Fibroblast of the aortic adventitia (primary cell): ENCODE measurements at places on chromosomes 4 and X. TPM values are rescaled to one million over a fixed set of nuclear protein-coding genes. Genes with fewer than 3 reads are reported as not detected.
A peak's percentile ranks its signal among the peaks of the same experiment; 100 is the strongest.

DNA sequence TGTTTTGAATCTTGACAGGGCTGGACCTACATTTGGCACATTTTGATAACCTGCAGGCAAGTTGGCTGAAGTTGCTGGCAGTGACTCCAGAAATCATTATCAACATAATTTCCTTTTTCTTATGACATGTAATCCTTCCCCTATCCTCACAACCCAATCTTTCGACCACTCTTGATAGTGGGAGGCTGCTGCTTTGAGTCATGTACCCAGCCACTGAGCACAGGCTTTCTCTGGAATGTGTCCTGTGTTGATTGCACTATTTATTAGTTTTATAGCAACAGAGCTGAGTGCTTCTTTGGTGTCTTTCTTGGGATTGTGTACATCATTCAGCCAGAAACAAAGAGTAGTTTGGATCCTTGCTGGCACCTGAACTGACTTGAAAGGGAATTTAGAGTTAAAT, 183.1 kb upstream of the LEF1 start:
- no peak for DNase-seq

- DNase-seq: no peak
These were observed 93.1 kb downstream of the PSAPL1 start for GRCh38 chr4:7341491-7342222.

- DNase-seq: no peak
These were observed 34.6 kb downstream of the EFHC2 start for GRCh38 chrX:44308869-44309268.

DNA sequence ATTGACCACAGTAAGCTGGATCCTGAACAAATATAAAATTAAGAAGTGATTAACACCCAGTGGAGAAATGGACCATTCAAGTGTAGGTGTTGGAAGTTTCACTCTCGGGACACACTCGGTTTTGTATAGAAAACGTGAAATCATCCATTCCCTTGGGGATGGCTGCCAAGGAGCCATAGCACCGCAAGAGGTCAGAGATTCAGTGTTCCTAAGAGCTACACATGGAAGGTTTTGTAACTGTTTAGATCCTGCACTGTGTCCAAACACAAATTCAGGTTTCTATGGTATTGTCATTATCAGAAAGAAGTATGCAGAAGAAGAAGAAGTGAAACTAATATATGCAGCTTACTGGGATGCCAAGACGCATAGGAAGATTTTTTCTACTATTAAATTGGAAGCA, 281.0 kb downstream of the LDB2 start:
- peak; percentile 67 for DNase-seq

- no peak for DNase-seq
These were observed 540.2 kb upstream of the TENM3 start for GRCh38 chr4:181702864-181703495.

- peak; percentile 65 for DNase-seq
These were observed at the start of gene PNPLA4 for GRCh38 chrX:7927259-7928167. Gene PNPLA4, minus strand, starts transcription at chrX:7927413. Its CDS starts 1,294 bp downstream, at chrX:7926119.

GRCh38 chr4:15694431-15694830, 8.4 kb upstream of the BST1 start:
- DNase-seq: no peak

- no peak for DNase-seq
These were observed at the start of gene TASL for GRCh38 chrX:30577362-30577991. Gene TASL, minus strand, starts transcription at chrX:30577766. Its CDS starts 17,411 bp downstream, at chrX:30560355.

DNA sequence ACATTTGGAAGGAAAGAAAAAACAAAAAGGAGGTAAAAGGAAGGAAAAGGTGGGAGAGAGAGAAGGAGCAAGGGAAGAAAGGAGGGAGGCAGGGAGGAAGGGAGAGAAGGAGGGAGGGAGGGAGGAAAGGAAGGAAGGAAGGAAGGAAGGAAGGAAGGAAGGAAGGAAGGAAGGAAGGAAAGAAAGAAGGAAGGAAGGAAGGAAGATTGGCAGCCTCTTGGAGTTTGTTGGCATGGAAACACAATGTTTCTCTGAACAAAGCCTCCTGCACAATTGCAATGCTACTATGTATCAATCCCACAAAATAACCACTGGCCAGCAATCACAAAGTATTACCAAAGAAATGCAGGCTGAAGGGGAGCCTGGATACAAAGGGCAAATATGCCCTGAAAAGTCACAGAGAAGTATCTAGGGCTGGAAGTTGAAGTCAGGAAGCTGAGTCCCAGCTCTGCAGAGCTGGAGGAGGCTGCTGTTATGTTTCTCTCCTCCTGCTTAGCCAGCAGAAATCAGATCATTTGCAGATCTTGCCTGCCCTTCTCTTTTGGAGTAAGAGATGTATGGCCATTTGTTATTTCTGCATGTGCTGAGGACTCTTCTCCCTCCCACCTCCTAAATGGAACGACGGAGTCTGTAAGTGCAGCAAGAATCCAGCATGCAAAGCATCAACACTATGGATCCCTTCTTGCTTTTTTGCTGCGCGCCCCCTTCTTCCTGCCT, 195.9 kb upstream of the LDB2 start:
- DNase-seq: peak; percentile 46

- no peak for DNase-seq
These were observed 662.5 kb downstream of the RAPGEF2 start for GRCh38 chr4:159765382-159765781.

GRCh38 chr4:2166253-2166652, 75.7 kb downstream of the HAUS3 start:
- no peak for DNase-seq

GRCh38 chrX:86369847-86370630, 221.8 kb downstream of the DACH2 start:
- no peak for DNase-seq

DNA sequence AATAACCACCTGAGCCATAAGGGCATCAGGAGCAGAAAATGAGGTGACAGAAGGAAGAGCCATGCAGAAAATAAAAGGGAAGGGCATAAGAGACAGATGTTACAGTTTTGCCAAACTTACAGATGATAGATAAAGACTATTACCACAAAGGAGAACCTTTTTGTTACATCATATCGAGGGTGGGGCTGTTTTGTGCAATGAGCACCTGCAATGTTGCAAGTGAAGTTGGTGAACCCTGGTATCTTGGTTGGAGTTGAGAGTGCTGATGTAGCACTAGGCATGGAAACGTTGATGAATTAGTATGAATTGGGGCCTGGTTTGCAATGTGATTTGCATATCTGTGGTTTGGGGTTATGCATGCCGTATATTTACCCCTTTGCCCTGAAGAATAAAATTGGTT, 119.8 kb upstream of the TEX13D start:
- no peak for DNase-seq

GRCh38 chrX:123424546-123424945, 240.5 kb downstream of the GRIA3 start:
- peak; percentile 64 for DNase-seq

DNA sequence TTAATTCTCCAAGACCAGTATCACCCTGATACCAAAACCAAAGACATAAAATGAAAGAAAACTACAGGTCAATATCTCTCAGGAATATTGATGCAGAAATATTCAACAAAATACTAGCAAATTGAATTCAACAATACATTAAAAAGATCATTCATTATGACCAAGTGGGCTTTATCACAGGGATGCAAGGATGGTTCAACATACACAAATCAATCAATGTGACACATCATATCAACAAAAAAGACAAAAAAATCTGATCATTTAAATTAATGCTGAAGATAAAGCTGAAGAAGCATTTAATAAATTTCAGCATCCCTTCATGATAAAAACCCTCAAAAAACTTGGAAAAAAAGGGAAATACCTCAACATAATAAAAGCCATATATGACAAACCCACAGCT, 341.4 kb downstream of the GUCY2F start:
- no peak for DNase-seq

GRCh38 chrX:110699109-110699508, 96.5 kb downstream of the CHRDL1 start:
- DNase-seq: peak; percentile 22

DNA sequence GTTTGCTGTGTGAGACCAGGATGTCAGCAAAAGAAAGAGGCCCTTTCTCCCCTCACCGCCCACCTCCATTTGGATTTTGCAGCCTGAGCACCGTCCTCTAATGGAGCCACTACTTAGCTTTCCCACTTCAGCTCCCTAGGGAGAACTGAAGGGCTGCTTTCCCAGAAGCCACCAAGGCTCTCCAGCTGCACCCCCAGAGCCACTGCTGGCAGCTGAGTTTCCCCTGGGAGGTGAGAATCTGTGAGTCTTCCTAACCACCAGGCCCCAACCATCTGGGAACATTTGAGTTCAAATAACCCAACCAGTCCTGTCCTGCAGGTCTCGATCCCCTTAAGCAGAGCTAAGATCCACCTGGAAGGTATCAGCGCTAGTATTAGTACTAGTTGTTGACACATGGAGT, 173.1 kb upstream of the USP9X start:
- no peak for DNase-seq

- peak; percentile 81 for DNase-seq
These were observed 114.1 kb upstream of the NPY2R start for GRCh38 chr4:155094201-155094820.

- DNase-seq: no peak
These were observed 9.4 kb upstream of the ADD1 start for GRCh38 chr4:2834001-2834921.

- no peak for DNase-seq
These were observed 30.4 kb downstream of the TAF1 start for GRCh38 chrX:71396576-71396975.

DNA sequence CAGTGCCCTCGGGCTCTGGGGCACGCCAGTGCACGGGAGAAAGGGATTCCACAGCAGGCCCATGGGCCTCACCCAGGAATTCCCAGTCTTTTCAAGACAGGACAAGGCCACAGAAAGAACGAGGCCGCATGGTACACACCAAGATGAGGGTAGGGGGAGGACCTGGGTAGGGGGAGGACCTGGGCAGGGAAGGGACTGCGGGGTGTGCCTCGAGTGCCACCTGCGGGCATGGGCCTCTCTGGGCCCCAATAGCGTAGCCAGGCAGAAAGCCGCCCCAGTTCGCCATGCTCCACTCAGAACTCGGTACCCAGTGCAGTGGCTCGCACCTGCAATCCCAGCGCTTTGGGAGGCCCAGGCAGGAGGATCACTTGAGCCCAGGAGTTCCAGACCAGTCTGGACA, 14.0 kb upstream of the DUSP9 start:
- DNase-seq: no peak

GRCh38 chr4:106583567-106583966, 215.0 kb upstream of the GIMD1 start:
- DNase-seq: peak; percentile 94

DNA sequence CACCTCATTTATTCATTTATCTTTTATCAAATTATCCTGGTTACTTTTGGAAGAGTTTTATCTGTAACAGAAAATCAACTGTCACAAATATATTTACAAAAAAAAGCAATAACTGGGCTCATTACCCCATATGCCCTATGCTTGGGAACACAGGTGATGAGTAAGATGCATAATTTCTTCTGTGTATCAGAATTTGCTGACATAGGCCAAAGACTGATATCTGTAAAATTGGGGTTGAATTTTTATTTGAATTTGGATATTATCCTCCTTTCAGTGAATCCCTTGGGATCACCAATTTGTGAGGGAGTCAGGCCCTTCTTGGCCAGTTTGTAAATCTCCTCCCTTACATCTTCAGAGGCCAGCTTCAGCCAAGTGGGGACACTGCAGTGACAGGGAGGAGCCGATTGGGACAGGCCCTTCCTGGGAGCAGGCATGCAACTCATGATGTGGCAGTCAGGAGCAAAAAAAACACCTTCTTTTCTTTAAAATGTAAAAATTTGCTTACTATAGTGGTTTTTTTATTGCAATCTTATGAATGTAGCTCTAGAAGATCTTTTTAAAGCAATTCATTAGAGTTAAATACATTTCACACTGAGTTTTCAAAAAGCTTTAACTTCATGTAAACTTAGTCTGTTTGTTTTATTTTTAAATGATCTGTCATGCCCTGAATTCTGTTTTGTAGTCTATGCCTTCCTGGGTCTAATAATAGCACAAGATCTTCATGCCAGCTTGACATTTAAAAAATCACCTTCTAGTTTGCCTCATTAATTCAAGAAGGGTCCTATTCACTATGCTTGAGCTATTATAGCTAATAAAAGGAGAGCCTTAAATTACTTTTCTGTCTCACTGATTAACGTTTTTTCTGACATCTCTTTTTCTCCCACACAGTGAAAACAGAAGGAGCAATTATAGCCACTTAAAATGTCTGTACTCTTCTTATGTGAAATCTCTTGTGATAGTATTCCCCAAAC, 136.6 kb upstream of the SPRY1 start:
- DNase-seq: no peak

DNA sequence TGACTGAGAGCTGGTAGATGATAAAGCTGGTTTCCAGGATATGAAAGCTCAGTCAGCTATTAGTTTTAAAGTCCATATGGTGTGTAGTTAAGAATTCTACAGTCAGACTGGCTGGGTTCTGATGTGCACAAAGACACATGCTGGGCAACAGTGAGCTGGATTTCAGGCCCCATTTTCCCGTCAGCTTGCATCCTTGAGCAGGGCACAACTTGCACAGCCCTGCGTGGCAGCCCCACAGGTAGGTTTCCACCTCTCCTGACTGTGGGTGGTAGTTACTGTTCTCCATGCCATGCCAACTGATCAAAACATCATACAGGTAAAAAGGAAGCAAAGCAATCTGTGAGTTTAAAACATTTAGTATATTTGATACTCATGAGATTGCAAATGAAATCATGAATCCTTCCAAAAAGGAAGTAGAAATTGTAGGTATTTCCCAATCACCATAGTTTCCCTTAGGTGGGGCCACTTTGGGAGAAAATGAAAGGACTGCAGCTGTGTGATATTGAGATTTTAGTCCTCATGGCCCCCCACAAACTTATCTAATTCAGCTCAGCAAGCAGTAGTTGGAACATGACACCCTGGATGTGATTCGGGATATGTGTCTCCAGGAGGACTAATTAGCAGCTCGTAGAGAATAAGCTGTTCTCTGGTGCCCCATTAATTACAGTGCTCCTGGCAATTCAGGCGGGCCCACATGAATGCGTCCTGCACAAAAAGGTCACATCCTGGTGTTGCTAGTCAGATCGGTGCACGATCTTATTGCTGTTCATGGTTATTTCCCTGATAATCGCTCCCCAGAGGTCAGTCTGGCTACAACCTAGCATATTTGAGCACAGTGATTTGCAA, 42.4 kb upstream of the NOCT start:
- DNase-seq: no peak

DNA sequence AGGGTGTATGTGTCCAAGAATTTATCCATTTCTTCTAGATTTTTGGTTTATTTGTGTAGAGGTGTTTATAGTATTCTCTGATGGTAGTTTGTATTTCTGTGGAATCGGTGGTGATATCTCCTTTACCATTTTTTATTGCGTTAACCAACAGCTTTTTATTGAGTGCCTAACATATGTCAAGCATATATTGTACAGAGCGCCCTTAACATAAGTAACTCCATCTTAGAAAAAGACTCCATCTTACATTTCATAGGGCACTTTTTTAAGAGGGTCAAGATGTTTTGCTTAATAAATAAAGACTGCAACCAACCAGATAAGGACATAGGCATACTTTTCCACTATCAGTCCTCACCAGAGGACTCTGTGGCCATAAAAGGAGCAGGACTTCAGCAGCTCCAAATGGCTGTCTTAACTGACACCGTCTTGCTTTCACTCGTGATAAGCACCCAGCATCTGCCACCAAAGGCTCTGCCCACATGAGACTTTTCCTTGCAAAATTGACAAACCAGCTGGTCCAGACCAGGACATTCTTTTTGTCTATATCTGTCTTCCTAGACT, 75.0 kb downstream of the HS6ST2 start:
- no peak for DNase-seq

Gene OPN1MW3
- not detected in 2 replicates for total RNA-seq

Gene MAOB
- 0.72 TPM in 1 of 2 replicates, not detected in the other for total RNA-seq

Gene TMEM144
- 5.6 and 8.3 TPM in 2 replicates for total RNA-seq

Gene ARSJ
- 12.4 and 23.8 TPM in 2 replicates for total RNA-seq

Gene GABRA4
- 0.08 TPM in 1 of 2 replicates, not detected in the other for total RNA-seq

Gene AMBN
- total RNA-seq: not detected in 2 replicates

Gene COL25A1
- total RNA-seq: 0.27 and 1.7 TPM in 2 replicates

Gene CRLF2
- not detected in 2 replicates for total RNA-seq

Gene TMPRSS11D
- total RNA-seq: 0.09 TPM in 1 of 2 replicates, not detected in the other

Gene PRDM8
- total RNA-seq: 7.8 and 15.6 TPM in 2 replicates

Gene PAGE4
- total RNA-seq: not detected in 2 replicates
